ENCODE measurements at places on chromosomes 2 and 18. TPM values are rescaled to one million over a fixed set of nuclear protein-coding genes. Genes with fewer than 3 reads are reported as not detected.

- no peak overlapping the region for H3K4me3 ChIP-seq
- H3K27me3 ChIP-seq, result no peaks in the 10 kb centered on the region
- no peak for DNase-seq
- H3K27ac ChIP-seq, result no peak overlapping the region
- H3K36me3 ChIP-seq, result no peaks in the 10 kb centered on the region
- H3K4me1 ChIP-seq, result no peaks in the 10 kb centered on the region
These were observed 370.5 kb upstream of the CHAC2 start for GRCh38 chr2:53397085-53397484.

- 0 out of 2 replicates have a peak, but pooled peaks cover 3% of the 10 kb centered on the region for H3K4me1 ChIP-seq
- H3K27ac ChIP-seq, result no peak overlapping the region
- no peak for DNase-seq
- no peaks in the 10 kb centered on the region for H3K36me3 ChIP-seq
- H3K4me3 ChIP-seq, result no peak overlapping the region
These were observed 44.8 kb downstream of the CAB39 start for GRCh38 chr2:230757476-230757875.

- peaks cover 6% of the 10 kb centered on the region for H3K4me1 ChIP-seq
- DNase-seq, result no peak
- H3K36me3 ChIP-seq, result no peaks in the 10 kb centered on the region
- H3K27me3 ChIP-seq, result peaks cover 35% of the 10 kb centered on the region
These were observed 755 bp downstream of the NOL4 start for GRCh38 chr18:34223893-34224422.

DNA sequence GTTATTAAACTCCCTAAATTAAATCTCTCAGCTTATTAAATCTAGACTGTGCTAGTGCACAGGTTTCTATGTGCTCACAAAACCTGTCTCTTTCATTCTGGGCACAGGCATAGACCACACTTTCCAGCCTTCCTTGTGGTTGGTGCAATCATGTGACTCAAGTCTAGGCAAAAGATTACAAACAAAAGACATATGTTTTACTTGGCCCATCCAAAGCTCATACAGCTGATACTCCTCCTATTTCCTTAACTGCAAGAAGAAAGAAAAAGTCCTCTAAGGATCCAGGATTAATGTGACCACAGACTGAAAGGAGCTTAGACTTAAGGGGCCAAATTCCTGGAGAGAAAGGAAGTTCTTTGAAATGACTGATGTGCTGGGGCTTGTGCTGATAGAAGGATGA is 731.3 kb upstream of the RAB6C start:
- H3K27me3 ChIP-seq, result no peaks in the 10 kb centered on the region
- H3K4me3 ChIP-seq, result no peak overlapping the region
- no peak for DNase-seq
- H3K27ac ChIP-seq, result no peak overlapping the region
- no peaks in the 10 kb centered on the region for H3K4me1 ChIP-seq

- H3K27me3 ChIP-seq, result no peaks in the 10 kb centered on the region
- H3K4me3 ChIP-seq, result peak within 1 kb of the TSS; percentile 75
- DNase-seq, result peak; percentile 65
- H3K27ac ChIP-seq, result peak within 1 kb of the TSS; percentile 54
These were observed at the start of gene METTL5 for GRCh38 chr2:169824373-169825333. Gene METTL5, minus strand, starts transcription at chr2:169824905. Its CDS starts 308 bp downstream, at chr2:169824597.

The MBP gene
- 6.8 TPM for polyA plus RNA-seq

- no peak overlapping the region for H3K27ac ChIP-seq
- H3K27me3 ChIP-seq, result no peaks in the 10 kb centered on the region
- no peak overlapping the region for H3K4me3 ChIP-seq
- H3K36me3 ChIP-seq, result no peaks in the 10 kb centered on the region
These were observed 208.4 kb downstream of the DYSF start for GRCh38 chr2:71661782-71662181.

DNA sequence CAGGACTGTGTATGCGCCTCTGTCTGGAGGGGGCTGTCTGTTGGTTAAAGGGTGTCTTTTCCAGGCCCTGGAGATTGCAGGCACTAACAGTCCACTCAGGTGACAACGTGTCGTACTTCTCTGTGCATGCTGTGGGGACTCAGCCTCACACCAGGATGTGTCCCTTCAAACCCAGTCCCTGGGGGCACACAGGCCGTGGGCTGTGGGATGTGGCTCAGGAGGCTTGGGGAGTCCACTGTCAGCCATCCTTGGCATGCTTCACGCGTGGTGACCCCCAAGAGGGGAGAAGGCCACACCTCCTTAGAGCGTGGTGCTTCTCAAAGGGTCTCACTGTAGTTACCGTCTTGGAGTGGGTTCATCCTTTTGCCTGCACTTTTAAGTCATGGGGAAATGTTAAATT is 127.8 kb downstream of the KLHL29 start:
- H3K4me3 ChIP-seq, result no peak overlapping the region
- H3K27me3 ChIP-seq, result no peaks in the 10 kb centered on the region
- no peak overlapping the region for H3K27ac ChIP-seq
- H3K36me3 ChIP-seq, result no peaks in the 10 kb centered on the region
- no peak for DNase-seq

DNA sequence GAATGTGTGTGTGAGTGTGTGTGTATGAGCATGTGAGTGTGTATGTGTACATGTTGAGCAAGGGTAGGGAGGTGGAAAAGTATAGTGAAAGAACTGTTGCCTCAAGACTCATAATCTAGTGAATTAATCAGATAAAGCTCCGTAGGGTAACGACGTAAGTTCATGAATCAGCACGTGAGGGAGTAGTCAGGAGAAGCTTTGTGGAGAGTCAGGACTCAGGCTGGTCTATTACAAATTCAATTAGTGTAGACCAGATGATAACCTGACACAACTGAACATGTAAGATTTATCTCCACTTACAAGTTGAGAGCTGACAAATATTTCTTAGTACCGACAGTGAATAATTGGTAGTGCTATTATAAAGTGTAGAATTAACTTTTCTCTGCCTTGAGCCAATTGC is 194.5 kb downstream of the RAD51AP2 start:
- no peaks in the 10 kb centered on the region for H3K27me3 ChIP-seq
- H3K4me3 ChIP-seq, result no peak overlapping the region
- H3K27ac ChIP-seq, result no peak overlapping the region
- DNase-seq, result no peak
- H3K4me1 ChIP-seq, result no peaks in the 10 kb centered on the region

- no peaks in the 10 kb centered on the region for H3K36me3 ChIP-seq
- peaks cover 19% of the 10 kb centered on the region for H3K4me1 ChIP-seq
- no peak for DNase-seq
- H3K27me3 ChIP-seq, result no peaks in the 10 kb centered on the region
- no peak overlapping the region for H3K4me3 ChIP-seq
These were observed 23.4 kb downstream of the CDH2 start for GRCh38 chr18:28153485-28154065.

- H3K27me3 ChIP-seq, result no peaks in the 10 kb centered on the region
- H3K36me3 ChIP-seq, result no peaks in the 10 kb centered on the region
- 0 out of 2 replicates have a peak overlapping the region, but pooled peaks have one; percentile 1 for H3K27ac ChIP-seq
- DNase-seq, result peak; percentile 50
- peaks cover 15% of the 10 kb centered on the region for H3K4me1 ChIP-seq
- H3K4me3 ChIP-seq, result no peak overlapping the region
These were observed 111.4 kb downstream of the EIPR1 start for GRCh38 chr2:3265981-3266924.

The SMC6 gene
- 6.1 TPM for polyA plus RNA-seq

GRCh38 chr2:60447943-60448342 is 105.5 kb downstream of the BCL11A start:
- no peaks in the 10 kb centered on the region for H3K36me3 ChIP-seq
- H3K4me1 ChIP-seq, result peaks cover 3% of the 10 kb centered on the region
- H3K27me3 ChIP-seq, result no peaks in the 10 kb centered on the region
- no peak overlapping the region for H3K27ac ChIP-seq
- DNase-seq, result no peak

The CRACDL gene
- 0.25 TPM for polyA plus RNA-seq

DNA sequence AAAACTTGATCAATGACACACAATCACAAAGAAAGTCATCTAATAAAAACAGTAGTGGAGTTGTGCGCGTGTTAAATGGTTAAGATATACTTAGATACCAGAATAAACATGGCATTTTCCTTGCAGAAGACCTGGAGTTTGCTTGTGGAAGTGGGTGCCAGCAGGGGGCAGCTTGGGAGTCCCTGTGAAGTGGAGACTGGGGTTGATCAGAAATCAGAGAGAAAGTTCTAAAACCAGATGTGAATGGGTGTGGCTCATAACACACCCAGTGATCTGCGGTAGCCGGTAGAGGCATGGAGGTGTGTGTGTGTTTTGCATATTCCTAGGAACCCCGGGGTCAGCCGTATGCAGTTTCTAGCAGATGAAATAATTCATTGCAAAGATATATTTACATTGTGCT is 300.1 kb upstream of the TRIB2 start:
- no peaks in the 10 kb centered on the region for H3K27me3 ChIP-seq
- no peaks in the 10 kb centered on the region for H3K4me1 ChIP-seq
- no peak overlapping the region for H3K27ac ChIP-seq

DNA sequence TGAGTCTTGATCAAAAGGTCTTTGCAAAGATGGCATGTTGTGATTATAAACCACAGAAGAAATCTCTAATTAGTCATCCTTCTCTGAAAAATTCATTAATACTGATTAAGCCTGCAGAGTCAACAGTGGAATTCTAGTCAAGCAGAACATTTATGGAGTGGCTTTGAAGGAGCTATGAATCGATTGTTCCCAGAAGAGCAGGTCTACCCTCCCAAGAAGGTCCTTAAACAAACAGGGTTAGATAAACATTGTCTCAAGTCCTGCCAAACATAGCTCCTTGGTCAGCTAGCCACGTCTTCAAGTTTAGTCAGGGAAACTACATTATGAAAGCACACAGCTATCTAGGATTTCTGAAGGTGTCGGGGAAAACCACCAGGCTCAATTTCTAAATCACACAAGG is 88.9 kb downstream of the ITGA4 start:
- H3K36me3 ChIP-seq, result no peaks in the 10 kb centered on the region
- DNase-seq, result no peak
- no peak overlapping the region for H3K27ac ChIP-seq
- H3K27me3 ChIP-seq, result peaks cover 1% of the 10 kb centered on the region
- H3K4me3 ChIP-seq, result no peak overlapping the region
- H3K4me1 ChIP-seq, result no peaks in the 10 kb centered on the region

- H3K27me3 ChIP-seq, result no peaks in the 10 kb centered on the region
- H3K36me3 ChIP-seq, result peaks cover 2% of the 10 kb centered on the region
- no peak overlapping the region for H3K27ac ChIP-seq
- H3K4me1 ChIP-seq, result peaks cover 19% of the 10 kb centered on the region
- no peak overlapping the region for H3K4me3 ChIP-seq
These were observed 129.5 kb upstream of the PELI1 start for GRCh38 chr2:64273524-64274398.

The MEIS1 gene
- 0.30 TPM for polyA plus RNA-seq

The OSBPL6 gene
- 1.5 TPM for polyA plus RNA-seq

GRCh38 chr2:171847627-171848026 is 46.4 kb downstream of the SLC25A12 start:
- no peak for DNase-seq
- H3K36me3 ChIP-seq, result no peaks in the 10 kb centered on the region
- no peaks in the 10 kb centered on the region for H3K27me3 ChIP-seq
- H3K4me3 ChIP-seq, result no peak overlapping the region
- H3K27ac ChIP-seq, result no peak overlapping the region

The ANKRD23 gene
- 3.4 TPM for polyA plus RNA-seq

The FAM110C gene
- 3.4 TPM for polyA plus RNA-seq

DNA sequence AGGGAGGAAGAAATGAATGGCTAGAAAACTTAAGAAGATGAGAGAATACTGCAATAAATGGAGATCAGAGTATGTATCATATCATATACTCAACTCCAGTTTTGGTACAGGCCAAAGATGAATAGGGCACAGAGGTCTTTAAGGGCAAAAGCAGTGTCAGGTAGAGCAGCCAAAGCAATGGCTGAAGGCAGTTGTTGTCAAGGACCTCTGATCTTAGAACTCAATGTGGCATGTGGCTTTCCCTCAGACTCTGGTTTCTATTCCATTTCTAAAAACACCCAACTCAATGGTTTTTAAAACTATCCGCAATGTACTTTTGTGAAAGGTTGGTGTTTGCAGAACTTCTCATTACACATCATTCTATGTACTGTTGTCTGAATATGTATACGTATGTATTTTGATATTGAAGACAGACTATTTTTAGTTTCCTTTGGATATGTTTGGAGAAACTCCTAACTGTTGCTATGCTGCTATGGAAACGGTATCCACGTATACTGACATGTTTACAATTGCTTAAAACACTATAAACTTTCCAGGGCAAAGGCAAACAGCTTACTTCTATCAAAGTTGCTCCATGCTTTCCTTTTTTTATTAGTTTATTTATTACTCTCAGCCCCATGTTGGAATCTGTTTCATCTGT is 58.1 kb upstream of the PELI1 start:
- H3K36me3 ChIP-seq, result no peaks in the 10 kb centered on the region
- no peak for DNase-seq
- no peaks in the 10 kb centered on the region for H3K27me3 ChIP-seq
- no peak overlapping the region for H3K27ac ChIP-seq
- H3K4me1 ChIP-seq, result peaks cover 6% of the 10 kb centered on the region
- H3K4me3 ChIP-seq, result no peak overlapping the region

The FSIP2 gene
- 0.47 TPM for polyA plus RNA-seq

The VWC2L gene
- polyA plus RNA-seq, result not detected

The C2orf80 gene
- polyA plus RNA-seq, result 0.97 TPM

The SOX11 gene
- 10.1 TPM for polyA plus RNA-seq

DNA sequence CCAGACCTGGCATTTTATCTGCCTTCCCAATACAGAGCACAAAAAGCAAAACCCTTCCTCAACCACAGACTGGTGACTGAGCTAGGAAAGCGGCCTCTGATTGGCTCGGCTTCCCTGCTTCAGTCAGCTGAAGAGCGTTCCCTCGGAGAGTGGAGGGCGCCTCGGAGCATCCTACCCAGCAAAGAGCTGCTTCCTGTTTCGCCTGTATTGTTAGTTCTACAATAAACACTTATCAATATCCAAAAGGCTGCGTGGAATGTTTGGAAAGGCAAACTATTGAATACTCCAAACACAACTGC is 125.0 kb downstream of the CACNB4 start:
- peak; percentile 55 for DNase-seq
- H3K4me1 ChIP-seq, result peaks cover 4% of the 10 kb centered on the region
- H3K27me3 ChIP-seq, result no peaks in the 10 kb centered on the region
- H3K4me3 ChIP-seq, result no peak overlapping the region
- H3K27ac ChIP-seq, result no peak overlapping the region

The FAM228A gene
- polyA plus RNA-seq, result not detected

GRCh38 chr2:138319616-138320015 is 182.0 kb upstream of the SPOPL start:
- no peak for DNase-seq
- no peaks in the 10 kb centered on the region for H3K27me3 ChIP-seq
- no peak overlapping the region for H3K27ac ChIP-seq
- no peaks in the 10 kb centered on the region for H3K36me3 ChIP-seq
- H3K4me1 ChIP-seq, result no peaks in the 10 kb centered on the region

The CRYGD gene
- polyA plus RNA-seq, result 7.1 TPM

GRCh38 chr2:148900350-148900837 is 25.4 kb downstream of the KIF5C start:
- DNase-seq, result no peak
- no peaks in the 10 kb centered on the region for H3K27me3 ChIP-seq
- no peaks in the 10 kb centered on the region for H3K4me1 ChIP-seq

GRCh38 chr2:63580651-63581297 is 7.5 kb downstream of the WDPCP start:
- H3K27ac ChIP-seq, result no peak overlapping the region
- no peaks in the 10 kb centered on the region for H3K36me3 ChIP-seq
- no peaks in the 10 kb centered on the region for H3K27me3 ChIP-seq

The FIGN gene
- polyA plus RNA-seq, result 5.0 TPM

The CMPK2 gene
- polyA plus RNA-seq, result 0.46 TPM

The VSNL1 gene
- 49.4 TPM for polyA plus RNA-seq

- no peak overlapping the region for H3K27ac ChIP-seq
- no peak overlapping the region for H3K4me3 ChIP-seq
- no peaks in the 10 kb centered on the region for H3K36me3 ChIP-seq
- no peaks in the 10 kb centered on the region for H3K27me3 ChIP-seq
- no peaks in the 10 kb centered on the region for H3K4me1 ChIP-seq
- DNase-seq, result no peak
These were observed 634.2 kb upstream of the TMEFF2 start for GRCh38 chr2:192828947-192829346.

The GPR35 gene
- 0.67 TPM for polyA plus RNA-seq

All from H1 (cell line).